ENCODE measurements at places on chromosomes 2 and 18.

DNA sequence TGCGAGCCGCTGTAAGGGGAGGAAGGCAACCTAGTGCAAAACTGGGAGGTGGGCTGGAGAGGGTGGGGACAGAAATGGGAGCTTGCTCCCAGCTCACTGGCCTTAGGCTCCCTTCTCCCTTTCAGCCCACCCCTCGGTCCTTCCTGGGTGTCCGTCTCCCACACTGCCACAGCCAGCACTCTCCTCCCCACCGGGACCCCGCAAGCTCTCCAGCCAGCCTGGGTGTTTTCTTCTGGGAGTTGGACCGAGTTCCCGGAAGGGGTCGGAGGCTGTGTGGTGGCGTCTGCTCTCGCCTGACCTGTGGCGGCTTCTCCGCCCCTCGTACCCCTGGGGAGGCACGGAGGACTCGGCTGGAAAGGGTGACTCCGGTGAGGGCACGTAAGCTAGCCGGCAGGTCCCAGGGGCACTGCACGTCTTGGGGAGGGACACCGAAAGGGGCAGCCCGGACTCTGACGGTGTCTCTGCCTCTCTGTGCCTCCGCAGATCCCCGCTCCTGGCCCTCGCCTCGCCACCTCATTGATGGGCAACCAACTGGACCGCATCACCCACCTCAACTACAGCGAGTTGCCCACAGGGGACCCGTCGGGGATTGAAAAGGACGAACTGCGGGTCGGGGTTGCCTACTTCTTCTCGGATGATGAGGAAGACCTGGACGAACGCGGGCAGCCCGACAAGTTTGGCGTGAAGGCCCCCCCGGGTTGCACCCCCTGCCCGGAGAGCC lies 1.1 kb downstream of the LRATD1 start:
- no peak for DNase-seq

DNA sequence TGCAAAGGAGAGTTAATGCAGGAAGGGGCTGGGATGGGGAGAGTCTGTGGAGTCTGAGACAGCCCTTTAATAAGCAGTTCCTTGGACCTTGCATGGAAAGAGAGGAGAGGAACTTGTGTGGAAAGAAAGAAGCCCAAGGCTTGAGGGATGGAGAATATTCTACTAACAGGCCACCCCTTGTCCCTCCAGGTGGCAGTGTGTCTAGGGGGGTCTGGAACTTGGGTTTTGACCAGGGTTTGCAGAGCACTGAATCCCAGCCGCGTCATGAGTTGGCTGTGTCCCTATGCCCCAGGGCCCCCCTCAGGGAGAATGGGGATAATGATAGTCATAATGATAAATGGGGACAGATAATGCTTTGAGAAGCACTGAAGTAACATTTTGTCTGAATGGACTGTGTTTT lies 15.0 kb downstream of the TCF7L1 start:
- no peak for DNase-seq

DNA sequence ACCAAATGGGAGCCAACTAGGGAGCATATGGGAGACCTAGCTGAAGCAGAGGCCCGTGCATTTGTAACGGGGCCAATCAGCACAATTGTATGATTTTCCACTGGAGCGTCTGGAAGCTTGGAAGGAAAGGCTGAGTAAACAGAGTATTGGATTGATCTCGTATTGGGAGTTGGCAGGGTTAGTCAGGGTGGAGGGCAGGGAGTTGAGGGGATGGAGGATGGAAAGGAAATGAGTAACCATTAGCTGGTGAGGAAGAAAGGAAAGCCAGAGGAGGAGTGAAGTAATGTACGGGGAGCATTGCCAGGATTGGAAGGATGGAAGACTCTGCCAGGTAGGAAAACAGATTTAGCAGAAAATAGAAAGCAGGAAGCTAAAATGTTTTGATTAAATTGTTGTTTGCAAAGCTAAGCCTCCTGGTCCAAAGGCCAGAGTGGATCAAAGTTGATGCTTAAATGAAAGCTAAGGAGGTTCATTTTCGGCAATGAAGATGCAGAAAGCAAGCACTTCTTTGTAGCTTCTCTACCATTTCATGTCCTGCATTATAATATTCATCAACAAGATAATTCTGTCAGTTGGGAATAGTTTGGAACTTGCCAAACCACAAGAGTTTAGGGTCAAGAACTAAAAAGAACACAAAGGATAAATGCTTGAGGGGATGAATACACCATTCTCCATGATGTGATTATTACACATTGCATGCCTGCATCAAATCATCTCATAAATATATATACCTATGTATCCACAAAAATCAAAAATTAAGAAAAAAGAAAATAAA lies 75.6 kb upstream of the TTN start:
- no peak for DNase-seq

- no peak for DNase-seq
Measured at GRCh38 chr2:73927344-73927743, 664 bp downstream of the DGUOK start.

DNA sequence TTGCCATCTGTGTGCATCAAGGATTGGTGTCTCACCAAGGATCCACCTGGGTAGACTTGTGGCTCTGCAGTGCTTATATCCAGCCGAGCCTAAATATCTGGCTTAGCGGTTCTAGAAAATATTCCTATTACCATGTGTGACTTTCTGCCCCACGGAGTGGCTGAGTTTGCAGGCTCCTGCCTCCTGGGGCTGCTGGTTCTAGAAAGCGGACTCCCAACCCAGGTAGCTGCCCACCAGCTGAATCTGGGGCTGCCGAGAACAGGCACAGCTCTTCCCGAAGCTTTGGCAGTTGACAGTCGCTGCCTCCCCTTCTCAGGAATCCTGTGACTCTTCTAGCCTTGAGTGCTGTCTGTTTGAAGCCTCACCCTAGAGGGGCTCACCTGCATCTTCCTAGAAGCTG lies 104.6 kb downstream of the TPGS2 start:
- no peak for DNase-seq

- no peak for DNase-seq
Measured at GRCh38 chr2:160376576-160376975, 117.0 kb downstream of the RBMS1 start.

DNA sequence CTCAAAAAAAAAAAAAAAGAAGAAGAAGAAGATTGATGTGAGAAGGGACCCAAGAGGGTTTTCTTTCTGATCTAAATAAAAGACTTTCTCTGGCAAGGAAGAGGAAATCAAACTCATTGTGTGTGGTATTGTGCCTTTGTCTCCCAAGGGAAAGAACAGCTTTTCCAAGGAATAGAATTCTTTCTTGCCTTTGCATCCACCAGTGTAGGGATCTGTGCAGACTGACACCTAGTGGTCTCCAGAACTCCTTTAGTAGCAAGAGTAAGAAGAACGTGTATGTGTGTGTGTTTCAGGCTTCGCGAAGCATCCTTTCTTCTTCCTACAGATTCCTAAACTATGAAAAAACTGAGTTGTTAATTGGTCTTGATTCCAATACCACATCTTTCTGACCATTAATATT lies 33.5 kb upstream of the CRIM1 start:
- no peak for DNase-seq
